ENCODE measurements at places on chromosomes 1 and 21.

DNA sequence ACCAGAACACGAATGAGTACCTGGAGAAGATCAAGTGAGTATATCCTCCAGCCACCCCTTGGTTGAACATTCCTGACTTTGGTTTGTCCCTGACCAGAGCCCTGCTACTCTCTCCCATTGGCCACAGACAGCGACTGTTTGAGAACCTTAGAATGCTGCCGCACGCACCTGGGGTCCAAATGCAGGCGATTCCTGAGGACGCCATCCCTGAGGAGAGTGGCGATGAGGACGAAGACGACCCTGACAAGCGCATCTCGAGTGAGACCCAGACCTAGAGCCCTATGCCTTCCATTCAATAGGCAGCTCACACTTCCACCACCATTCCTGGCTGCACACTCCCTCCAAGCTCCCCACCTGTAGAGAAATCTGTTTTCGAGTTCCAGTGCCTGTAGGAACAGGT lies 4.5 kb downstream of the MARCKSL1 start:
- DNase-seq: no peak

DNA sequence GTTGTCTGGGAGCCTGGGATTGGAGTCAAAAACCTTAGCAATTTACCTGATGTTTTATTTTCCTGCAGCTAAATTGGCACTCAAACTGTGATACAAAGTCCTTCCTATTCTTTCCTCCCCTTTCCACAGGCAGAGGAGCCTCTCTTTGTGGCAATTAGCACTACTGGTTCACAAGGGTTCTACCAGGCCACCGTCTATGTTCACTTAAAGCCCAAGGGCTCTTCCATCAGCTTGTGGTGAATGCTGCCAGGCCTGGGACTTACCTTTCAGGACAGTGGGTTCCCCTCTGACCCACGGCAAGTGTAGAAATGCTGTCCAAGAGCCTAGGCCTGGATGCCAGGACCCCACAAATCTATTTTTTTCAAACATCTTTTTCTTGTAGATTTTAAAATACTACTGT lies 251.9 kb upstream of the B3GALT2 start:
- no peak for DNase-seq

- DNase-seq: no peak
Measured at GRCh38 chr1:46363121-46363520, 22.5 kb downstream of the NSUN4 start.

- DNase-seq: peak; percentile 94
Measured at GRCh38 chr1:176880955-176881595, 283.4 kb downstream of the ASTN1 start.

- no peak for DNase-seq
Measured at GRCh38 chr1:194816859-194817258, 1630.4 kb upstream of the B3GALT2 start.

GRCh38 chr1:33460947-33461629 lies 11.4 kb upstream of the ZSCAN20 start:
- DNase-seq: peak; percentile 22

- DNase-seq: no peak
Measured at GRCh38 chr1:66270119-66270812, 263.7 kb upstream of the SGIP1 start.

GRCh38 chr1:247295746-247296145 lies 35.9 kb downstream of the ZNF496 start:
- no peak for DNase-seq

GRCh38 chr1:79207786-79208185 lies 201.3 kb upstream of the ADGRL4 start:
- no peak for DNase-seq

- no peak for DNase-seq
Measured at GRCh38 chr1:62336995-62337705, 17.9 kb upstream of the KANK4 start.

GRCh38 chr1:248805876-248806275 lies 19.8 kb downstream of the SH3BP5L start:
- DNase-seq: peak; percentile 95

DNA sequence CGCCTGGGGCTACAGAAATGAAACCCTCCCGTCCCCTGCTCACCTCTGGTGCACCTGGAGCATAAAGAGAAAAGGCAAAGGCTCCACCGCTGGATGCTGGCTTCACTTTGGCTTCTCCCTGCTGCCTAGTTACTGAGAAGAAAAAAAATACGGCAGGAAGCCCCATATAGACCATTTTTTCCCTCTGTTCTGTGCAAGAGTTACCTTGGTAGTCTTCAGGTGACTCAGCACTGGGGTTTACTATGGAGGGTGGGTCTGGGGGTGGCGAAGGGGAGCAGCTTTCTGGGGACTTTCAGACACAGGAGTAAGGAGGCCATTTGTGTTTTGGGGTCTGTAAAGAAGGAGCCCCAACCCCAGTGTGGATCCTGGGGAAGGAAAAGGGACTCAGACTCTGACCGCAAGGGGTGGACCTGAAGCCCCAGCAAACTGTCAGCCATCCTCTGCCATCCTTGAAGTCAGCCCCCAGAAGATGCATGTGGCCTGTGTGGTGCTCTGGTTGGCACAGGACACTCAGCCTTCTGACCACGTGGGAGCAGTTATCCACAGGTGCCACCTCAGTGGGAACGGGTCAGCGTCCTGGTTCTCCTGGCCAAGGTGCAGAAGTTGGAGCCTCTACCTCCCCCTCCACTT lies 25.9 kb upstream of the EPS8L3 start:
- DNase-seq: no peak

DNA sequence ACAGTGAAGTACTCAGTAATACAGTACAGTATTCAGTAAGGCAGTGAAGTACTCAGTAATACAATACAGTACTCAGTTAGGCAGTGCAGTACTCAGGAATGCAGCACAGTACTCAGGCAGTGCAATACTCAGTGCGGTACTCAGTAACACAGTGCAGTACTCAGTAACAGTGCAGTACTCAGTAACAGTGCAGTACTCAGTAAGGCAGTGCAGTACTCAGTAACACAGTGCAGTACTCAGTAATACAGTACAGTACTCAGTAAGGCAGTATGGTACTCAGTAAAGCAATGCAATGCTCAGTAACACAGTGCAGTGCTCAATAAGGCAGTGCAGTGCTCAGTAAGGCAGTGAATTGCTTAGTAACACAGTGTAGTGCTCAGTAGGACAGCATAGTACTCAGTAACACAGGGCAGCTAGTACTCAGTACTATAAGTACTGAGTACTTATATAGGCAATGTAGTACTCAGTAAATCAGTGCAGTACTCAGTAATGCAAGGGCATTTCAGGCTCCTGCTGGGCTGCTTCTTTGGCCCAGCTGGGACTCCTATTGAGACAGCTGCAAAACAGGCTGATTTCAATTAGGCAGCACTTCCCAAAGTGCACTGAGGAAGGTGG lies 411.3 kb downstream of the DISC1 start:
- no peak for DNase-seq

GRCh38 chr1:2466270-2466665 lies 9.8 kb upstream of the PLCH2 start:
- no peak for DNase-seq

DNA sequence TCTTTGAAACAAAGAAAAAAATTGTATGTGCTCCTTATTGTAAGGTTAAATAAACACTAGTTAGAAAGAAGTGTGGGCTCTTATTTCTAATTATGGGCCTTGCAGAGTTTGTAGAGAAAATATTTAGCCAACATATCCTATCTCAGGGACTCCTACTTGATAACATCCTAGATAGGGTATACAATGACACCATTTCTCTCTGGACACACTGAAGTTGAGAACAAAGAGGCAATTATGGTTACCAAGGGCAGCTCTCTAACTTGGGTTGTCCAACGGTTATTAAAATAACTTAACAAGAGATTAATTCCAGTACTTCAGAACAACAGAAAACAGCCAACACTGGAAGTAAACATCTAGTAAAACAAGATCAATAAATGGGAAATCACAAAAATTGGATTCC lies 69.0 kb upstream of the ZC3H11B start:
- DNase-seq: no peak

GRCh38 chr1:110570307-110570706 lies 35.9 kb downstream of the KCNA2 start:
- no peak for DNase-seq

DNA sequence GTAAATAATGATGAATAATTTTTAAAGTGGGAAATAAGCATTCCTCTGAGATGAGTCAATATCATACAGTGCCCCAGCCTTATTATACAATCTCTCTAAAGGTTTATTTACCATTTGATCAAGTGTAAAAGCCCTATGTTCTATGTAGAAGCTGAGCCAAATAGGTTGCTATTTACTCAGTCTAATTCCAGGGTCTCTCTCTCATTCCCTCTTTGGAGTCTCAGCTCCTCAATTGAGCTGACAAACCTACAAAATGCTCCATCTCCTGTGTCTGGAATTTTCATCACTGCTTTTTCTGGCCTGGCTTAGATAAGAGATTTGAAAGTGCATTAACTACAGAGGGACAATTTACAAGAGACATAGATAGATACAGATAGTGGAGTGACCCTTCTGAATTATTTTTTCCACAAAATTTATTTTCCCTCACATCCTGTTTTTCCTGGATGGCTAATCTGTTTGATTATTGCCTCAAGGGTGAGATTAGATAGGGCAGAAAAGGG lies 24.8 kb upstream of the USH2A start:
- DNase-seq: no peak

GRCh38 chr21:15455819-15456462 lies 273.8 kb upstream of the USP25 start:
- no peak for DNase-seq

DNA sequence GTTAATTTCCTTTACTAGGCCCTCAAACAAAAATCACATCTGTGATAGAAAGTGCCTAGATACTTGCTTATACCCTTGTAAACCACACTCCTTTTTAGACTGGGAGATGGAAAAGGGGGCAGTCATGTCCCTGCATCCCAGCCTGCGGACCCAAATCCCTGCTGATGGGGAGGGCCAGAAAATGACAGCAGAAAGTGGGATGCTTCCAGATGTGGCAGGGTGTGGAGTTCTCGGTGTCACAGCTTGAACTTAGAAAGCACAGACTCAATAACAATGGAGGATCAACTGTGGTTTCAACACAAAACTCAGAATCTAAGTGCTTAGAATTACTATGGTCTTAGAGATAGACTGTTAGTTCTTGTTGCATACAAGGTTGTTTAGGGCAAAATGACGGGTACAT lies 95.6 kb upstream of the F3 start:
- no peak for DNase-seq

- DNase-seq: no peak
Measured at GRCh38 chr21:46366561-46366960, 42.6 kb downstream of the PCNT start.

DNA sequence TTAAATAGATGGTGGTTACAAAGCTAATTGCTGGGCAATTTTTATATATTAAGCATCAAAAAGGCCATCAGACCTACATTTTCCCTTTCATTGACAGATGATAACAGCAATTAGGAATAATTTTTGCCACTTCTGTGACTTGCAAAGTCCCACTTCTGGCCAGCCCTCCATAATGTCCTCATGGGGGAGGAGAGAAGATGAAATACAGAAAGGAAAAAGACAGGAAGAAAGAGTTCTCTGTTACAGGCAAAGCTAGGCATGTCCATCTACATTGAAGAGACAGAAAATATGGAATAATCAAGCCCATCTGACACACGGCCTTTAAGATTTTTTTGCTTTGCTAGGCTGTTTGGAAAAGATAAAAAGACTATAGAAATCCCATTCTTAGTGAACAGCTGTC lies 108.0 kb downstream of the ENAH start:
- DNase-seq: no peak

DNA sequence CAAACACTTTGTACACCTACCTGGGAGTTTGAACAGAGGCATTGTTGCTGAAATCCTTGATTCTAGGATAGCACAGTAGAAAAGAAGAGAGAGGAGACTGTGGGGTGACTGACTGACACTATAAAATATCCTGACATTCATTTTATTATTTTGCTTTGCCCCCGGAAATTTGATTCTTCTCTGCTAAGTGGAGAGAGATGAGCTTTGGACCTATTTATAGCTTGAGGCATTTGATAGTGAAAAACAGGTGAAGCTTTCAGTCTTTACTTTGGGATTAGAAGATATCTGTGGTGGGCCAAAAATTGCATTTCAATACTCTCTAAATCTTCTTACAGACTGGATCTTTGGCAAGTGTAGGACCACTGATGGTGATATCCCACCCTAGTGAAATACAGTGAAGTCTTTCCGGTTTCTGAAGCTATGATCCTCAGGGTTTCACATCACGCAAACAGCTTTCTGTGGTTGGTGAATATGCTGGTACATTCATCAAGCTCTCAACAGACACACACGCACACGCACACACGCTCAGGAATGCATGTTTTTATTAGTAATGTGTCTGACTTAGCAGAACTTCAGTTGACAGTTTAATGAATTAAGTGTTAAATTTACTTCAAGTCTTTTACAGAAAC lies at the start of gene AMPD1:
Gene AMPD1, minus strand, starts transcription at position 117 of the 629 bp plus-strand sequence. Its CDS starts 75 bp downstream, at position 42.
- DNase-seq: no peak

- DNase-seq: no peak
Measured at GRCh38 chr21:36688324-36688723, 10.6 kb upstream of the SIM2 start.

GRCh38 chr1:21115098-21115760 lies 61.5 kb downstream of the EIF4G3 start:
- no peak for DNase-seq

- no peak for DNase-seq
Measured at GRCh38 chr21:35020902-35021301, 28.2 kb downstream of the RUNX1 start.

GRCh38 chr1:53317646-53318539 lies 10.0 kb downstream of the LRP8 start:
- no peak for DNase-seq

DNA sequence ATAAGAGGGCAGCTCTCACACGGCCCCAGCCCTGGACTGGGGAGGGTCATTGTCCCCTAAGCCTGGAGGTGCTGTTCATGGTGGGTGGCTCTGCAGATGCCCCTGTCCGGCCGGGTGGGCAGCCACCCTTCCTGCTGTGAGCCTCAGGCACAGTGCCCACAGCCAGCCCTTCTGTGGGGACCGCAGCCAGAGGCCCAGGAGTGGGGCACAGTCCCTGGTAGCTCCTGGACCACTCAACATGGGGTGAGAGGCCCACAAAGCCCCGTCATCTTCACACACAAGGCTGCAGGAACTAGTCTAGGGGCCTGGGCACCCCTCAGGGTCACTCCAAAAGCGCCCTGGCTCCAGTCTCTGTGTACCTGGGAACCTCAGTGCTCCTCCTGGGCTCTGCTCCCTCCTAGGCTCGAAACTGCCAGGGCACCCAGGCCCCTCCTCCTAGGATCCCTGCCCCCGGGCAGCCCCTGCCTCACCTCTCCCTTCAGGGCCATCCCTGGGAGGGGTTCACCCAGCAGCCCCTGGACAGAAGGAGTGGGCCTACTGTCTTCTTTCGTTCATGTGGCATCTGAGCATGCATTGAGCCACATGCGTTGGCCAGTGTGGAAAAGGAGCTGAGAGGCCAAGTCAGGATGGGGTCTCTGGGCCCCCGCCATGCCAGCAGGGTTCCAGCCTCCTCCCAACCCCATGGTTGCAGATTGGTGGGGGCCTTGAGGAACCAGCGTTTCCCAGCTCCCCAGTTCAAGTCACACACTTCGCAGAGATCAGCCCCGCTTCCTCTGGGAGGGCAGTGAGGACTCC lies 43.0 kb downstream of the WNT9A start:
- DNase-seq: no peak

GRCh38 chr1:174957829-174958228 lies 41.9 kb upstream of the CACYBP start:
- DNase-seq: peak; percentile 49
